ENCODE measurements at places on chromosomes 6 and 20.
A peak's percentile ranks its signal among the peaks of the same experiment; 100 is the strongest.

DNA sequence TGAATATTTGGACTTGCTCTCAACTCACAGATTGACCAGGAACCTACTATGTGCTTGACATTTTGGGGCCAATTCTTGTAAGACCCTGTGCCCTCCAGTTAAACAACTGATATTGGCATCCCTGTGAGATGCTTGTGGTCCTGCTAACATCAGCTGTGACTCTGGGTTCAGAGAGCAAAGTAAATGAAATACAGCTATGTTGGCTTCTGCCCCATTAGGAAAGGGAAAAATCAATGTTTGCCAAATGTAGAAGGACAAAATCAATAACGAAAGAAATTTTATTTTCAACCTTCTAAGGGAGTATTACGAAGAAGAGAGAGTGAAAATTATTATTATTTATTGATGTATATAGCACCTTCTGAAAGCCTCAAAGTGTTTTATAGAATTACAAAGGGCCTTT lies 266.9 kb upstream of the ARID1B start:
- no peak for DNase-seq

DNA sequence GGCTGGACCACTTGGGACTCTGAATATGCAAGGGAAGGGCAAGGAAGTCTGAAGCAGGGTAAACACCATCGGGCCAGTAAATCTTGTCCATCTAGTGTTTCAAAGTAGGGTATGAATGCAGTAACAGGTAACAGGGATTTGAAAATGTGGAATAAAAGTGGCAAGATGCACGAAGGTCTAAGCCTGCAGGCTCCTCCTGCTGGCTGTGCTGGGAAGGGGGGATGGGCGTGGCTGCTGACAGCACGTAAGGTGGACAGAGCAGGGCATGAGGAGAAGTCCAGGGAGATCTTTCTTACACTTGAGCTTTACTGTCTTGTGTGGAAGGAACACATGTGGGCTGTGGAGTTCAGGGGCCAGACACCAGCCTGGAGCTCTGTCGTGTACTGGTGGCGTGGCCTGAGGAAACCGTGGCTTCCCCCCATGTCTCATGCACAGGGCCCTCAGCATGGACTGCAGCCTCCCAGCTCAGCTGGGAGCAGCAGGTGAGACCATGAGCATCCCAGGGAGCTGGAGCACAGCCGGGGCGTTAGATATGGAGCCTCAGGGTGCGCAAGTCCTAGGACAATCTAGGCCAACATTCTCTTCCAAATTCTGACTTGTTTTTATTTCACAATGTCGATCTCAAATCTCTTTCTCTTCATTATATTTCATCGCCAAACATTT lies 84.5 kb downstream of the SLC22A23 start:
- DNase-seq = no peak

GRCh38 chr6:79864001-79864400 lies 83.4 kb downstream of the ELOVL4 start:
- DNase-seq = no peak

- no peak for DNase-seq
Observed at GRCh38 chr20:40680161-40680959, 8.7 kb downstream of the MAFB start.

DNA sequence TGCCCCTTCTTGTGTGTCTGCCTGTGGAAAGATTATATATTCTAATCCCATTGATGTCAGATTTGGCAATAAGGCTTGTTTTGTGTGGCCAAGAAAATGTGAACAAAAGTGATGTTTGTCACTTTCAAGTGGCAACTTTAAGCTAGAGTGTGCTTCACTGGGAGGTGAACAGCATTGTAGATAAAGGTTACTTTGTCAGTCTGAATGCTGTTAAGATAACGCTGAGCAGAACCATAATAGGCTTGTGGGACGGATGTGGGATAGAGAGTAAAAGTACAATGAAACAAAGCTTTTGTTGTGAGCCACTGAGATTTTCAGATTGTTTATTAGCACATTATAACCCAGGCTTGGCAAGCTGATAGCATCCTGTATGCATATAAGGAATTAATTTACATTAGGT lies 303.8 kb upstream of the MAN1A1 start:
- DNase-seq = no peak

DNA sequence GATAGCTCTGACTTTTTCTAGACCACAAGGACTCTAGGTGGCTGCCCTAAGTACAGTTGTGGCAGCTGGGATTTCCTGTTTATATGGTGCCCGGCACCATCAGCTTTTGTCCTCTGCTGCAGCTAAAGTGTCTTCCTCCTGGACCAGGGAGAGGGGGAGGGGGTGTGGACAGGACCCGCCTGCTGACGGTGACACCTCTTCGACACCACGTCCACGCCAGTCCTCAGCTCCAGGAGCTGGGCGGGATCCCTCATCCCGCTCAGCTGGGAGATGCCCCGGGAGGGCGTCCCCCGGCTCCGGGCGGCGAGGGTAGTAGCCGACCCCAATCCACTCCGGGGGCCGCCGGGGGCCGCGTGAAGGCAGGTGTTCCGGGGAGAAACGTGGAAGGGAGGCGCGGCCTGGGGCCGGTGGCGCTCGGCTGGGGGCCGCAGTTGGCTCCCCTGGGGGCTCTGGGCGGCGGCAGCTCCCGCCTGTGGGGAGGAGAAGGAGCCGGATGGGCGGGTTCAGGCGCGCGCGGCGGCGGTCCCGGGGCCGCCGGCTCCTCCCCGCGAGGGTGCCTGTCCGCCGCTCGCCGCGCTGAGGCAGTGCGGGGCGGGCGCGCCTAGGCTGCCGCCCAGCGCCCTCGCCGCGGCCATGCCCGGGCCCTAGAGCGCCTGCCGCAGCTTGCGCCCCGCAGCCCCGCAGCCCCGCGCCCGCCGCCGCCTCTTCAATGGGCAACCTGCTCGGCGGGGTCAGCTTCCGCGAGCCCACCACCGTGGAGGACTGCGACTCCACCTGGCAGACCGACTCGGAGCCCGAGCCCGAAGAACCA lies at the start of gene OGFRL1:
OGFRL1 (plus strand) TSS at position 584 of the 811 bp plus-strand sequence; CDS start at position 710, 126 bp downstream.
- no peak for DNase-seq

- no peak for DNase-seq
Observed at GRCh38 chr6:36539814-36540568, 7.3 kb downstream of the STK38 start.

DNA sequence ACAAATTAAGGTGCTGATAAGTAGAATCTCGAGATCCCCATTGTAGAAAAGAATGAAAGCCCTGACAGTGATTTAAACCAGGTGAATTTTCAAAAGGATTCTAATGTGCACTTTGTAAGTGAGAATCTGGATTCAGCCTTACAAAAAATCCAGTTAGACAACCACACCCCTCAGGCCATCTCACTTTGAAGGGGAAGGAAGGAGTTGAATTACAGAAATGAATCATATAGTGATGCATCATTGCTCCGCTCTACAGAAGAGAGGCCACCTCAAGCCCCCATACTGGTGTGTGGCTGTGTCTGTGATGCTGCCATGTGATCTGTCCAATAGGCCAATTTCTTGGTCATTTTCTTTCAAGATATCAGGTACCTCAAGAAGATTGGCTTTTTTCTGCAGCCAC lies 85.5 kb upstream of the NT5E start:
- peak; percentile 36 for DNase-seq

DNA sequence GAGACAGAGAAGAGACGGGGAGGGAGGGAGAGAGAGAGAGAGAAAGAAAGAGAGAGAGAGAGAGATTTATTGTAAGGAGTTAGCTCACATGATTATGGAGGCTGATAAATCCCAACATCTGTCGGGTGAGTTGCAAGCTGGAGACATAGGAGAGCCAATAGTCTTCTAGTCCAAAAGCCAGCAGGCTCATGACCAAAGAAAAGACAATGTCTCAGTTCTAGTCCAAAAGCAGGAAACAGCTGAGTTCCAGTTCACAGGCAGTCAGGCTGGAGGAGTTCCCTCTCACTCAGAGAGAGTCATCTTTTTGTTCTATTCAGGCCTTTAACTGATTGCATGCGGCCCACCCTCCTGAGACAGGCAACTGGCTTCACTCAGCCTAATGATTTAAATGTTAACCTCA lies 416.6 kb downstream of the PREX1 start:
- no peak for DNase-seq

- peak; percentile 41 for DNase-seq
Observed at GRCh38 chr20:7924692-7925091, 15.6 kb downstream of the HAO1 start.

GRCh38 chr20:59586613-59587012 lies 17.7 kb upstream of the PHACTR3 start:
- DNase-seq = no peak

GRCh38 chr6:35664945-35665344 lies 23.8 kb downstream of the FKBP5 start:
- no peak for DNase-seq

GRCh38 chr6:613981-614380 lies 42.9 kb downstream of the HUS1B start:
- no peak for DNase-seq

- DNase-seq = no peak
Observed at GRCh38 chr20:2890742-2891141, 17.5 kb downstream of the PTPRA start.

DNA sequence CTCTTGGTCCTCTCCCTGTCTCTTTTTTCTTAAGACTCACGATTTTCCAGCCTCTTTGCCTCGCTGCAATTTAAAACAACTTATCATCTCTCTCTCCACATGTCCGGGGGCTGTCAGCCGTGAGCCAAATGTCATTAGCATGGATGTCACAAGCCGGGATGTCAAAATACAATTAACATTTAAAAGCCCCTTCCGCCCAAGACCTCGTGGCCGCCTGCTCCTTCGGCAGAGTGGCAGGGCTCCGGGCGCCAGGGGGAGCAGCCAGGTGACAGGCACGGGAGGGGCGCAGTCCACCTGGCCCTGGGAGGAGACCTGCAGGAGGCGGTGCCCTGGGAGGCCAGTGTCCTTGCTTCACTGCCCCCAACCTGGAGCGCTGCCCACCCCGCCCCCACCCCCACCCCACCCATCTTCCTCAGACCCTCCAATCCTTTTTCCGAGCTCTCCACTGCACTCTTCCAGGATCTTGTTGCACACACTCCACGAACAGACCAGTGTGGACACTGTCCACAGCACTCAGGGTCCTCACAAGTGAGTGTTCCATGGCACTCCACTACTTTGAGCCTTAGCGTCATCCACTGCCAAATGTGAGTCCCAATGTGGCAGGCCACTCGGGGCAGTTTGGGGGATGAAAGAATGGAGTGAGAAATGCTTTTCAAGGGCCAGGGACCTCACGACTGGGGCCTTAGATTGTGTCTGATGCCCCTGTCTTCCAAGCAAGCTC lies 5.6 kb upstream of the GRM4 start:
- DNase-seq = no peak

GRCh38 chr6:14406614-14407331 lies 289.2 kb downstream of the CD83 start:
- no peak for DNase-seq

- no peak for DNase-seq
Observed at GRCh38 chr20:40305303-40305702, 383.7 kb downstream of the MAFB start.

GRCh38 chr6:43496370-43497128 lies 13.6 kb downstream of the LRRC73 start:
- peak; percentile 98 for DNase-seq

- DNase-seq = no peak
Observed at GRCh38 chr6:138963531-138963930, 24.5 kb downstream of the REPS1 start.

DNA sequence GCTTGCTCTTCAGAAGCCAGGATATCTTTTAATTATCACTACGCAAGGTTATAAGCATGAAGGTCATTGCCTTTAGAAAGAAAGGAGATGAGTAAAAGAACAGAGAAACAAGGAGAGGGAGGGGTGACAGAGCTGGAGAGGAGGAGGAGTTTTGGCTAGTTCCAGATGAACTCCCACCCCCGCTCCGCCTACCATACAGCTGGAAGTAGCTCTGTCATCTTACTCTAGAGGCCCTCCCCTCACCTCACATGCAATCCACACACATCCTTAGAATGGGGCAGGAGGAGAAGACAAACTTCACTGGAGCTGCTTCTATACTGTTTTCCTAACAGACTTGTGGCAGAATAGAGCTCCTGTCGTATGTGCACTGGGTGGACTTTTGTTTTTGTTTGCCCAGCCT lies 144.7 kb downstream of the SCML4 start:
- no peak for DNase-seq

GRCh38 chr6:101762851-101763250 lies 369.3 kb downstream of the GRIK2 start:
- DNase-seq = no peak

- DNase-seq = no peak
Observed at GRCh38 chr6:130620338-130620781, 206.8 kb upstream of the SMLR1 start.

GRCh38 chr20:64051561-64052325 lies 2.3 kb upstream of the SOX18 start:
- no peak for DNase-seq

DNA sequence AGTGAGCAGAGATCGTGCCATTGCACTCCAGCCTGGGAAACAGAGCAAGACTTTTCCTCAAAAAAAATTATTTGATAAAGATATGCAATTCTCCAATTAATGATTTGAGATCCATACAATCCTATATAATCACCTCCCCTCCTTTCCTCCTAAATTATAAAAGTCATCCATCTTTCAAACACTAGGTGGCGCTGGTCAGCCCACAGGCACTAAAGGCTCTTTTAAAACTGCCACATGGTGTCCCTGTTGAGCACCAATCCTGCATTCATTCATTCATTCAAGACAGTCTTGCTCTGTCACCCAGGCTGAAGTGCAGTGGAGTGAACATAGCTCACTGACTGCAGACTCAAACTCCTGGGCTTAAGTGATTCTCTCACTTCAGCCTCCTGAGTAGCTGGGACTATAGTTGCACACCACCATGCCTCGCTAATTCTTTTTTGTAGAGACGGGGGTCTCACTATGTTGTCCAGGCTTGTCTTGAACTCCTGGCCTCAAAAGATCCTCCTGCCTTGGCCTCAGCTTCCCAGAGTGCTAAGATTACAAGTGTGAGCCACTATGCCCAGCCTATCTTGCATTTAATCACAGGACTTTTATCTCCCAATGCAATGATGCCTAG lies 58.7 kb upstream of the SLC2A12 start:
- peak; percentile 54 for DNase-seq

DNA sequence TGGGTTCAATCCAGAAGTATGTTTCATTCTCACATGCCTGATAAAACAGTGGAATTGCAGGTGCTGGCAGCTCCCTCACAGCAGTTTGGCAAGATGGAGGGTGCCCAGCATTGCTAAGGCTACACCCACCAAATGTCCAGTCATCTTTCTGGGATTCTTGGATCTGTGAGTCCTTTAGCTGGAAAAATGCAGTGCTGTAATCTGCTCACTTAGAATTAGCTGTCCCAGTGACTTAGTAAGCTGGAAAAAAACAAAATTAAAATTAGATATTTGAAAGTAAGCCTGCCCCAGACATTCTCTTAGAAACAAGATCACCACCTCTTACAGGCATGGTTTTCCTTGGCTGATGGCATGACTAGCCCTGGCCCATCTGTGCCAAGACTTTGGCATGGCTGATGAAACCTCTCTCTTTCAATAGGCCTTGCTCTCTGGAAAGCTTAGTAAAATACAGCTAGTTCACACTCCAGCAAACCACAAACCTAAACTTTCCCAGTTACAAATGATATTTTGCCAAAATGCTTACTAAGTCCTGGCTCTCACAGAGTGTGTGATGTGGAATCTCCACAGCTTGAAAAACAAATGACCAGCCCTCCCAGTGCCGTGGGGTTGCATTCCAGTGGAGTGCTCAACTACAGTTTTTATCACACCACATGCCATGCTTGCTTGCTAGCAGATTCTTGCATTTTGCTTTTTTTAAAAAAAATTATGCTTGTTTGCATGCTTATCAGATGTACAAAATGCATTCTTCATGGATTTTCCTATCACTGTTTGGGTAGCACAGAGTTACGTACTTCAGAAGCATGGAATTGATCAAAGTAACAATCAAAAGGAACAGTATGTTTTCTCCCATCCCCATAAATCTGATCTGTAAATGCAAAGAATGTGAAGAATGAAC lies 261.5 kb downstream of the EYA4 start:
- no peak for DNase-seq

Measured in keratinocyte (primary cell).